ENCODE measurements at places on chromosomes 13 and 19.

GRCh38 chr13:41456768-41457588 lies at the start of gene RGCC:
TSS of gene RGCC (plus strand) at chr13:41457550. CDS start at chr13:41457708, 158 bp downstream.
- DNase-seq: peak; percentile 96

GRCh38 chr19:17522988-17523872 lies 11.8 kb downstream of the PGLS start:
- peak; percentile 90 for DNase-seq

- no peak for DNase-seq
Observed at GRCh38 chr19:3296034-3296433, 70.3 kb upstream of the NFIC start.

GRCh38 chr13:25910991-25911419 lies 140.8 kb downstream of the SHISA2 start:
- DNase-seq: no peak

DNA sequence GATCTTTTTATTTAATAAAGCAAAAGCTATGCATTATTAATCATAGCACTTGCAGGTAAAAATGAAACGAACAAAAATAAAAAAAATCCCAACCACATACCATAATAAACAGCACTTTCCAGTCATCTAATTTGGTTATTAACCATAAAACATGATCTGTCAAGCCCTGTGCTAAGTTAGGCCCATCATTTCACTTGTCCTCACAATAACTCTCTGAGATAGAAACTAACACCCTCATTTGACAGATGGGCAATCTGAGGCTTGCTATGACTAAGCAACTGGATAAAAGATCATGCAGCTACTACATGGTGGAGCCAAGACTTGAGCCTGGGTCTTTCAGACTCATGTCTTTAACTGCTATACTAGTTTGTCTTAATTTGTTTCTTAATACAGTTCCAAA lies 21.8 kb downstream of the PROSER1 start:
- no peak for DNase-seq

DNA sequence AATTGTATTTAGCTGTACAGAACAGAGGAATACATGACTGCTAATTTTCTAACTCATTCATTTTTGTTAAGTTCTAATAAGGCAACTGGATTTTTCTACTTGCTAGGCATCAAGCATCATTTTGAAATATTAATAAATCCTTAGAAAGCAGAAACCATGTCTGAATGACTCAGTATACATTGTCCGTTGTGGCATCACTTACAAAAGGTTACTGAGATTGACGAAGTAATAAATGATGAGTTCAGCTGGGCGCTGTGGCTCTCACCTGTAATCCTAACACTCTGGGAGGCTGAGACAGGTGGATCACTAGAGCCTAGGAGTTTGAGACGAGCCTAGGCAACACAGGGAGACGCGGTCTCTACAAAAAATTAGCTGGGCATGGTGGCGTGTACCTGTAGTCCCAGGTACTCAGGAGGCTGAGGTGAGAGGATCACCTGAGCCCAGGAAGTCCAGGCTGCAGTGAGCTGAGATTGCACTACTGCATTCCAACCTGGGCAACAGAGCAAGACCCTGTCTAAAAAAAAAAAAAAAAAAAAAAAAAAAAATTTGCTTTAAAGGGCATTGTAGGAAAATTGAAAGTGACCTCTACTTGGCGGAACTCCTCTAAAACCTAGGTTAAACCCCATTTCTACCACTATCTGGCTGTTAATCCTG lies 36.6 kb downstream of the LHFPL6 start:
- DNase-seq: no peak

GRCh38 chr13:71922194-71922593 lies 55.2 kb upstream of the DACH1 start:
- DNase-seq: no peak

- DNase-seq: no peak
Observed at GRCh38 chr13:96533408-96533807, 443.5 kb downstream of the HS6ST3 start.

GRCh38 chr19:37227996-37228395 lies 10.0 kb downstream of the ZNF383 start:
- DNase-seq: no peak

DNA sequence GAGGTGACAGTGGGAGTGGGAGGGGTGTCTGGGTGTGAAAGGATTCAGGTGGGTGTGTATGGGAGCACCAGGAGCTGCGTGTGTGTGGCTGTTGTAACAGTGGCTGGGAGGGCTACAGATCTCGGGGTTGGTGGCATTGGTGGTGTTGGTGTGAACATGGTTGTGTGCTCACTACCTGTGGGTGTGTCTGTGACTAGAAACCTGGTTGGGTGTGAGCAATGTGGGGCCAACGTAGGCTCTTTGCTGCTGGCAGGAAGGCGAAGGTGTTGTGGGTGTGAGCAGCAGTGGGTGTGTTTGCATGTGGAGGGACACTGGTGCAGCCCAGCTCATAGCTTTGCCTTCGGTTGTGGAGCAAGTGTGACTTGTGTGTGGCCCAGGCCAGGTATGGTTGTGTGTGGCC lies 3.7 kb upstream of the NR2C2AP start:
- no peak for DNase-seq

GRCh38 chr13:51595416-51595815 lies 11.2 kb downstream of the WDFY2 start:
- DNase-seq: peak; percentile 28

DNA sequence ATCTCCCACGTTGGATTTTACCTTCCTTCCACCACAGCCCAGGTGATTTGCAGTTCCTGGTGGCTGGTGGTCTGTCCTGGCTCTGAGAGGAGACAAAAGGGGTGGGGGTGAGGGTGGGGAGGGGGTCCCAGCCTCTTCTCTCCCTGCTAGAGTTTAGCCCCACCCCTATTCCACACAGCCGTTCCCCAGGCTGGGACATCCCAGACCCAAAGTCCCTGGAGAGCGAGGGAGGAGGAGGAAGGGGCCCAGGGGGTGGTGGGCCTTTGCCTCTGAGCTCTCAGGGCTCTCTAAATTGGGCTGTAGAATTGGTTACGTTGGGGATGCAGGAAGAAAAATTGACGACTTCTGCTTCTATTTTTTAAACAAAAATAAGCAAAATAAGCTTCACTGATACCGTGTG lies 81.9 kb downstream of the SLC6A16 start:
- DNase-seq: no peak

DNA sequence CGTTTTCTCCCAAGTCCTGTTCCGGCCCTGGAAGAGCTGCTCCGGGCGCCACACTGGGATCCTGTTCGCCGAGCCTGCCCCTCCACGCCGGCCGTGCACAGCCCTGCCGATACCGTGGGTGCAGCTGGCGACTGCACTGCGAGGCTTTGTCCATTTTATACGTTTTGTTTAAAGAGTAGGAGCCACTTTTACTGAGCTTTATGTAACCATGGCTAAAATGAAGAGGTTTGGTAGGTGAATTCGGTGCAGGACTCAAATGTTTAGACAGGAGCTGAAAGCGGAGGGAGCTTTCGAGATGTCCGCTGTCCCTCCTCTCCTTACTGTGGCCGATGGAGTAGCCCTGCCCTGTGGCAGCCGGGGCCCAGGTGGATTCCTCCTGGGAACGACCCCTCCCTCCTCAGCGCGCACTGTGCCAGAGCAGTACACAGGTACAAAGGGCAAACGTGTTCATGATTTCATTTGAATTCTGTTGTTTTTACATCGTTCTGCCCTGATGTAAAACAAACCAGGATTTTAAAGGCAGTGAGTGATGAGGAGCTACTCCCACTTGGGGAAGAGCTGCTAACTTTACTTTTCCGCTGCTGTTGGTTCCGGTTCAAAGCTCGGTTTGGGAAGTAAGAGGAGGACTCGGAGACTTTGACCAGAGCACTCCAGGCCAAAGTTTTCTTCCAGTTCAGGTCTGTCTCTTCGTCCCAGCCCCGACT lies 1.7 kb downstream of the COL4A2 start:
- no peak for DNase-seq

- DNase-seq: no peak
Observed at GRCh38 chr19:16590876-16591802, 18.9 kb upstream of the SLC35E1 start.

DNA sequence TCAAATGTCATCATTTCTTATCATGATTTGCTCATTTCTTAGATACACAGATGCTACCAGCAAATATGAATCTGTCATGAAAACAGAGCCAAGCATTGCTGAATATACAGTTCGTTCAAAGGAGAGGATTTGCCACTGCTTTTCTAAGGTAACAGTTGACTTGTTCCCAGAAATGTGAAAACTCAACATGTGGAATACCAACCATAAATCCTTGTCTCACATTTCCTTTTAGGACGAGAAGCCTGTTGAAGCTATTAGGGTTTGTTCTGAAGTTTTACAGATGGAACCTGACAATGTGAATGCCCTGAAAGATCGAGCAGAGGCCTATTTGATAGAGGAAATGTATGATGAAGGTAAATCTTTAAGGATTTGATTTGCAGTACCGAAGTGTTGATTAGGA lies 86.7 kb downstream of the DNAJC3 start:
- no peak for DNase-seq

GRCh38 chr19:36973021-36973843 lies 57.1 kb downstream of the ZNF568 start:
- peak; percentile 42 for DNase-seq

DNA sequence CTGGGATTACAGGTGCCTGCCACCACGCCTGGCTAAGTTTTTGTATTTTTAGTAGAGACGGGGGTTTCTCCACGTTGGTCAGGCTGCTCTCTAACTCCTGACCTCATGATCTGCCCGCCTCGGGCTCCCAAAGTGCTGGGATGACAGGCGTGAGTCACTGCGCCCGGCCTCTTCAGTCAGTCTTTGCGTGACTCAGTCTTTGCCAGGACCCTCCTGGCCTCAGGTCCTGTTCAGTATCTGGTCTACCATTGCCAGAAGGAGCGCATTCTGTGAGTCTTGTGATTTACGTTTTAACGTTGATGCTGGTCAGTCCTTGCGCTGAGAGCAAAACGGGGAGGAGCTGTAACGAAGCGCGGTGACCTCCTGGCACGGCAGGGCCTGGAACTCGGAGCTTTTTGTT lies 7.6 kb upstream of the HMG20B start:
- DNase-seq: no peak

DNA sequence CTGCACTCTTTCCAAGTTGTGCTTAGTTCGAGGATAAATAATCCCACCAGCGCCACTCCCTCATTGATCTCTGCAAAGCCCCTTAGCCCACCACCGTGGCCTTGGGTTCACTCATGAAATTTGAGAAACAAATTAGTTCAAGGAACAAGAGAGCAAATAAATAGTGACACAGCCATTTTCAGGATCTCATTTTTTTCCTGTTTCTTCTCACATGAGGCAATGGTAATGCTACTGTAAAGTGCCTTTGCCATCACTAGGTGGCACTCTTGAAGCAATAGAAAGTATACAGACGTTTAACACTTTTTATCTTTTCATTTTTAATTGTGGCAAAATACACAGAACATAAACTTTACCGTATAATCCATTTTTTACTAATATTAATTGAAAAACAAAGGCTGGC lies 76.8 kb upstream of the ZNF835 start:
- peak; percentile 20 for DNase-seq

DNA sequence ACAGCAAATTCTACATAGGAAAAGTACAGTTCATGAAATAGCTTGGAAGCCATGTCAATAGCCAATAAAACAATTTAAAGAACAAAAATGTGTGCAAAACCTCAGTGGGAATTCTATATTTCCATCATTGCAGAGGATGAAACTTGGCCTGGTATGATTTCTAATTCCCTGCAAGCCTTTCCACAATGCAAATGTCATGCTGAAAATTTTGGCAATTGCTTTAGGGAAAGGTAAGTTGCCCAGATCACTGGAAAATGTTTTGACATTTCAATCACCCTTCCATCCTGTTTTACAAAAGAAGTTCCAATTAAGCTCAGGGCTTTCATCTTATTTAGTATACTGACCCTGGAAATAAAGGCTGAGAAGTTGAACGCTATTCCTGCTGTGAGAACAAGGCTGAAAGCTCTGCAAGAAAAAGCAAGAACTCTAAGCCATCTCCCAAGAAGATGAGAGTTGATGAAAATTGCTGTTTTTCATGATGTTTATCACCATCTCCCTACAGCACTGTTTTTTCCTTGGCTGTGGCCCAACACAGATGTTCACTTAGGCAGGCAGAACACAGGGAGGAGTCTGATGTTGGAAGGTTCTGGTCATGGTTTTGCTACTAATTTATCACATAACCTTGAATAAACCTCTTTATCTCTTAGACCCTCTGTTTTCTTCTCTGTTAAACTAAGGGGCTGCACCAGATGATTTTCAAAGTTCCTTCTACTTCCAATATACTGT lies 263.7 kb downstream of the KCTD12 start:
- no peak for DNase-seq

DNA sequence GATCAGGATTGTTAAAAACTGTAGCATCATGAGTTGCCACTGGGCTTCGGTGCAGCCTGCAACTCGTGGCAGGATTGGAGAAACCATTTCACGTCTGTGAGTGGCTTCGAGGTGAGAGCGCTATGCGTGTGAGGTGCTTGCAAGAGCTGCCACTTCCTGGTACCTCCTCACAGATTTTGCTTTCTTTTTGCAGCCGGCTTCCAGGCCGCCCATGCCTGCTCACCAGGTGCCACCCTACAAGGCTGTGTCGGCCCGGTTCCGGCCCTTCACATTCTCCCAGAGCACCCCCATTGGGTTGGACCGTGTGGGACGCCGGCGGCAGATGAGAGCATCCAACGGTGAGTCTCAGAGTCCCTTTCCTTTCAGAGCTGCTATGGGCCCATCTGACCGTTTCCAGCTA lies 57.9 kb upstream of the C1QTNF9 start:
- no peak for DNase-seq

GRCh38 chr19:54207983-54208783 lies 7.5 kb downstream of the RPS9 start:
- peak; percentile 100 for DNase-seq

DNA sequence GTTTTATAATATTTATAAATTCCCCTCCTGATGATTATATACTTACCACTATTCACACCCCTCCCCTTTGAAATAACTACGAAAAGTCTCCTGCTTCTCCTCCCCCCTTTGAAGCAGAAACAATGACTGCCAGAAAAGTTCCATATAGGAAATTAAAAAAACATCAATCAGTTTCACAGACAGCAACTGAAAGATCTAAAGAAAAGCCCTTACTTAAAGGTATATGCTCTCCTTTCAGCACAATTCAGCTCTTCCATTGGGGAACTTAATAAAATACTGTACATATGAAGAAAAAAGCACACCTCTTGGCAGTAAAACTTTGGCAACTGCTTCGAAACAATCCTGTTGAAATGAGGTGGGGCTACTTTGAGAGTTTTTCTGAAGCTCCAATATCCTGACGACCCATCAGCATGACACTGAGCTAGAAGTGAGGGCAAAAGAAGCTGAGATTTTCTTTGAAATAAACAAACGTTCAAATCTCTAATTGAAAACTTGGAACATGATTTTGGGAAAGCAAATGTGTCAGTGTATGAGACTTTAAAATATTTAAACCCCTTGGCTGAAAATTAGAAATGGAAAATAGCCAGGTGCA lies 147.6 kb upstream of the RXFP2 start:
- no peak for DNase-seq

GRCh38 chr13:44755872-44756271 lies 179.7 kb upstream of the TSC22D1 start:
- no peak for DNase-seq

DNA sequence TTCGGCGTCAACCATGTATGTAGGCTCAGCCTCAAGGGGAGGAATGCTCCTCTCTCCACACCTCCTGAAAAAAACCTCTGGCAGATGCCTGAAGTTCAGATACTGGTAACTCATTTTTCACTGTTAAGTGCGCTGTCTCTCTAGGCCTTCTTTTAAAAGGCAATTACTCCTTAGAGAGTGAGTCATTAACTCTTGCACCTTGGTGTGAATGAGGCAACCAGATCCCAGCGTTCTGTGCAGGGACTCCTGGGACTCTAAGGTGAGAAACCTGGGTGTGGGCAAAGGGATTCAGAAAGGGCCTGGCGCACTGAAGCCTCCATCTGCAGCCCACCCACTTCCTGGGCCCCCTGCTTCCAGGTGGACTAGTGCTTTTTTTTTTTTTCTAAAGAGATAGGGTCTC lies 71.7 kb downstream of the SIAH3 start:
- DNase-seq: no peak

Data from inflammatory macrophage treated with lipopolysaccharide for 4 hours (primary cell).